ENCODE measurements at places on chromosomes 7 and 10.

DNA sequence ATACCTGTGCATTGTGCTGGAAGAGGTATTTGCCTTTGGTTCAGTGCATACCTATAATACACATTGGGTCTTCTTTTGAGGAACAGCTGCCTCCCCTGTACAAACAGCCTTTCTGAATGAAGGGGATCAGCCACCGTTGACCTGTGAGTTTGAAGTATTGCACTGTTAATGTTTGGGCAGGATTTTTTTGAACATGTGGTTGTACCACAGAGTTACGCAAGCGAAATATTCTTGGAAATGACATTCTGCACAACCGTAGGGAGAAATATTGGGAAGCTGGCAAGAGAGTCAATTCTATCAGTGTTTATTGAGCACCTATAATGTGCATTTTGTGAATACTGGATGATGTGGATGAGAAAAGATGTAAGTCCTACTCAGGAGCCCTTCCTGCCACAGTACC lies 270.6 kb downstream of the AUTS2 start:
- no peak for DNase-seq

DNA sequence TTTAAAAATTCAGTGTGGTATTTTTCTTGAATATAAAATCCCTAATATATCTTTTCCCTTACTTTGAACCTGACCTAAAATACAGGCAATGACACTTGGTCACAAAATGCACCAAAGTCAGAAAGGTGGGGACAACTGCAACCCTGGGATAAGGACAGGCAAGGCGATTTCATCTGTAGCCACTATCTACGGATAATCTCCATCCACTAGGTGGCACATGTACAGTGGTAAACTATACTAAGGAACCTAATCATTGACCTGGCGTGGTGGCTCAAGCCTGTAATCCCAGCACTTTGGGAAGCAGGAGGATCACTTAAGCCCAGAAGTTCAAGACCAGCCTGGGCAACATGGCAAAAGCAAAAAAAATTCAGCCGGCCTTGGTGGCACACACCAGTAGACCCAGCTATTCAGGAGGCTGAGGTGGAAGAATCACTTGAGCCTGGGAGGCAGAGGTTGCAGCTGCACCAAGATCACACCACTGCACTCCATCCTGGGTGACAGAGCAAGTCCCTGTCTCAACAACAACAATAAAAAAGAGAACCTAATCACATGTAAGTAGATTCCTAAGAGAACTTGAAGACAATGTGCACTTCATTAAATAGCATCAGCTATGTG lies 98.9 kb downstream of the KMT2C start:
- no peak for DNase-seq

- DNase-seq, result no peak
These were observed 13.9 kb upstream of the PLXNA4 start for GRCh38 chr7:132590162-132590561.

DNA sequence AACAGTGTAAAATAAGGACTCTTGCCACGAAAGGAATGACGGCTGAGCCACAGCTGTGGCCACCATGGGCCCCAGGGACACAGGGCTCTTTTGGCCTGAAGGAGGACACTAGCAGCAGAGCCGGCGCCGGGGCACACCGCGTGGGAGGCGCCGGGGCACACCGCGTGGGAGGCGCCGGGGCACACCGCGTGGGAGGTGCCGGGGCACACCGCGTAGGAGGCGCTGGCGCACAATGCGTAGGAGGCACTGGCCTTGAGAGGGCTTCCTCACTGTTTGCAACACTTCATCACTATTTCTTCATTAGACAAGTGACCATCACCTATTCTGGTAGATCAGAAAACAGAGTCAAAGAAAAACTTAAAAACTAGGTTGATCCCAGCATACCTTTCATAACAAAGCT lies 23.4 kb downstream of the ESYT2 start:
- no peak for DNase-seq

- DNase-seq, result no peak
These were observed 7.9 kb downstream of the CEP41 start for GRCh38 chr7:130432886-130433285.

DNA sequence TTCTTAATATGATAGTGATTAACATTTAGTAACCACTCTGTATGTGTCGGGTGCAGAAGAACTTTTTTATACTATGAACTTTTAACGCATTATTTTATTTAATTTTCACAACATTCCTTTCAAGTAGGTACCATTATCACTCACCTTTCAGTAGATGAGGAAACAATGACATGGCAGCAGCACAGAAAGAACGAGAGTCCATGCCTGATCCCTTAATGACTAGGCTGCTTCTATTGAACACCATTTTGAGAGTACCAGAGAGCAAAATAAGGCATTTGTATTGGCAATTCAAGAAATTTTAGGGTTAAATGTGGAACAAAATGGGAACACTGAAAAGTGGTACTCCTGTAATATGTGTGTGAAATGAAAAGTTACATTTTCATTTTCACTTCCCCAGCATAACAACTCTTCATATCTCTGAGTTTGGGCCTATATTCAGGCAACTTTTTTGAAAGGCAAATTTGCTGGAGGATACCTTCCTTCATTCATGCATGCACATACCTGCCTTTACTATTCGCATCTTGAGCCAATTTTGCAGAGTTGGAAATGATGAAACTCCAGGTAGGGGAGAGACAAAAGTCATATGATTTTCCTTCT lies 12.8 kb downstream of the LRRN3 start:
- DNase-seq, result no peak

DNA sequence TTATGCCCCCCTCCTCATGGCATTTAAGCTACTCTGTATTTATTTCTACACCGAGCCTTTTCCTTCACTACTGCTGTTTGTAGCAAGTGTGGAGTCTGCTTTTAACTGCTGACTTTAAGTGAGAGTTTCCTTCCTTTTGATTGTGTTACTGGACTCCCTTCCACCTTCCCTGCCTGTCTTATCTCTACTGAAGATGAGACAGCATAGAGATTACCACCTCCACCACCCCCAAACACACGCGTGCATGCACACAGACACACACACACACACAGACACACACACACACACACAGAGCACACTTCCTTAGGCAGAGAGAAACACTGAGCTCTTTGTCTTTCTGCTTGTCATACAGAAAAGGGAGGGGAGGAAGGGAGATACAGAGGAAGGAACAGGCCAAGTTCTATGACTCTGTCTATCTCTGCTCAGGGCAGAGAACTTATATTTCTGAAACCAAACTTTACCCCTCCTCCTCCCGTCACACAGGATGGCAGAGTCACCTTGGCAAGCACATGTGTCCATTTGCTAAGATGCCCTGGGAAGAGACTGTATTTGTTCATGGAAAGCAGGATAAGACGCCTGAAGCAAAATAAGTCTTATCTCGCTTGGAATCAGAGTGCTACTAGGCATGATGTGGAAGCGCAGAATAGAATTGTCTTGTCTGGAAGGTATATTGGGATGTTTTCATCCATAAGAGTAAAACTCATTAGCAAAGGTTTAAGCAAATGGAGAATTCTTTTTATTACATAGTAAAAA lies 81.8 kb upstream of the CAV2 start:
- DNase-seq, result no peak

DNA sequence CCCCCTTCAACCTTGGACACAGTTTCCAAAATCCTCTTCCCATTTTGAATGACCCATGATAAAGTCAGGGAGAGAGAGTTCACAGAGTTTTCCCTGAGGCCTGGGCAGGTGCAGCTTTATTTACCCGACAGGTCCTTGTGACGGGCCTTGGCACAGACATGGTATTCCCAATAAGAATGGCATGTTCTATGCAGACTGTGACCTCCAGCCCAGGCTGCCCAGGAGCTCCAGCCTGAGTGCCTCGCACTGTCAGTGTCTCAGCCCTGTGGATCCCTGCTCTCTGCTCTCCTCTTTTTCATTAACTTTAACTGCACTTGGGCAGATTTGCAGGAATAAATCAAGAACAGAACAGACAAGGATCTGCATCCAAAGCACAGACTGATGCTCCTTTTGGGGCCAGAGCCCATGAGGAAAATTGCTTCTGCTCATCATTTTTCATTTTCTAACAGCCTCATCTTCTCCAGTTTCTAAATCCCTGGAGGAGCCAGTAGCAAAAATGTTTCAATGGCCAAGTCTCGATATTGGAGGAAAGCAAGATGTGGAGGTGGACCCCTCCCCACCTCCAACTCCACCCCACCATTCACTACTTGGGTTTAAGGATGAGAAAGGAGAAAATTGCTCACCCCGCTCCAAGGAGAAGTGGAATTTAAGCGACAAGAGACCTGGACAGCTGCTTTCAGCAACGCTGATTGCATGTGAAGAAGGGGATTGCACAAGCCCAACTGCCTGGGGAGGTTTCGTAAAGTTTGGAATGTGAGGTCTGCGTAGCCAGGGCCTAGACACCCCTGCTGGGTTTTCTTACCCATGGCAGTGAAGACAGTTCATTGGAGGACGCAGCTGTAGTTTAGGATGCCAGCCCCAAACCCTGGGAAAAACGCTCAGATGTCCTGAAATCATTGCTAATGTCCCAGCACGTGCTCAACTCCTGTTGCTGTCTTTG lies 225.9 kb downstream of the WDR11 start:
- no peak for DNase-seq

DNA sequence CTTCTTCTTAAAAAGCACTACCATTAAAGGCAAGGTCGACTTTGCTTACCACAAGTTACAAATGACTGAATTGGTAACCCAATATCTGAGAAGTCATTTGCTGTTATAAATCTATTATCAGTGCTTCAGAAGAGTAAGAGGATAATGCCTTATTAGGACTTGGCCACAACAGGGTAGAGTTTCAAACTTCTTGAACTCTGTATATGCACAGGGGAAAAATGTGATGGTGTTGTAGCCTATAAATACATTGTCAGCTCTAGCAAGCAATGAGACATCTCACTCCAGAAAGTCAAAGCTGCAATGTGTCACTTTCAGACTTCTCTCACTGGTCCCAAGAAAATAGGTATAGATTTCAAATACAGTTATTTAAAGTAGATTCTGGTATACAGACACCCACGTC lies 9.3 kb downstream of the TFEC start:
- DNase-seq, result no peak
